ENCODE measurements at places on chromosomes 5 and 9.

GRCh38 chr5:59267033-59267432 lies 626.5 kb downstream of the PDE4D start:
- no peak for DNase-seq

GRCh38 chr9:16653491-16654399 lies 216.7 kb downstream of the BNC2 start:
- DNase-seq, result no peak

- no peak for DNase-seq
These were observed 167.5 kb downstream of the HACD4 start for GRCh38 chr9:20863945-20864344.

GRCh38 chr5:162664846-162665245 lies 597.3 kb downstream of the GABRG2 start:
- DNase-seq, result no peak

DNA sequence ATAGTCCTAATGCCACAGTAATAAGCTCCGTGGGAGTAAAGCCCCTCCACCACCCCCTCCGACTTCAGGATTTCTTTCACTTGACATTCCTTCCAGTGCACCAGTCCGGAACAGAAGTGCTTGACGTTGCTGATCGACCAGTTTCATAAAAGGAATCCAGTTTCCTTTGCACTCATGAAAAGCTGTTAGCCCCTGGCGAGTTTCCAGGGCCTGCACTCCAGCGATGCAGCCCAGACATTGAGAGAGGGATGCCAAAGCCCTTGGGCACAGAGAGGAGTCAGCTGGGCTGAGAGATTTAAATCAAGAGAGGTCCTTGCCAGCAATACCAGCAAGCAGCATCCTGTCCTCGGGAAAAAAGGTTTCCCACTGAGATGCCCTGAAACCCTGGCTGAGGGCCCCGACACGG lies 170.1 kb downstream of the GABBR2 start:
- DNase-seq, result no peak

DNA sequence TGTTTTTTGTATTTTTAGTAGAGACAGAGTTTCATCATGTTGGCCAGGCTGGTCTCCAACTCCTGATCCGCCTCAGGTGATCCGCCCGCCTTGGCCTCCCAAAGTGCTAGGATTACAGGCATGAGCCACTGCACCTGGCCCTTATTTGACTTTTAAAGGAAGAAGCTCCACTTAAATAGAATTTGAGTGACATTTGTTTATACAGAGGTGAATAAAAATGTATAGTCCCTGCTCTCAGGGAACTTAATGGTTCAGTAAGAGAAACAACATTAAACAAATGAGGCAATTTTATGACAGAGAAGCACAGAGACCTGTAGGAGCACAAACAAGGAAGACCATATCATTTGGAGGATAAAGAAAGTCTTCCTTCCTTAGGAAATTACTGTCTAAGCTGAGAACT lies 65.7 kb downstream of the C9orf152 start:
- no peak for DNase-seq

- no peak for DNase-seq
These were observed 241.2 kb downstream of the CETN3 start for GRCh38 chr5:90168399-90168798.

DNA sequence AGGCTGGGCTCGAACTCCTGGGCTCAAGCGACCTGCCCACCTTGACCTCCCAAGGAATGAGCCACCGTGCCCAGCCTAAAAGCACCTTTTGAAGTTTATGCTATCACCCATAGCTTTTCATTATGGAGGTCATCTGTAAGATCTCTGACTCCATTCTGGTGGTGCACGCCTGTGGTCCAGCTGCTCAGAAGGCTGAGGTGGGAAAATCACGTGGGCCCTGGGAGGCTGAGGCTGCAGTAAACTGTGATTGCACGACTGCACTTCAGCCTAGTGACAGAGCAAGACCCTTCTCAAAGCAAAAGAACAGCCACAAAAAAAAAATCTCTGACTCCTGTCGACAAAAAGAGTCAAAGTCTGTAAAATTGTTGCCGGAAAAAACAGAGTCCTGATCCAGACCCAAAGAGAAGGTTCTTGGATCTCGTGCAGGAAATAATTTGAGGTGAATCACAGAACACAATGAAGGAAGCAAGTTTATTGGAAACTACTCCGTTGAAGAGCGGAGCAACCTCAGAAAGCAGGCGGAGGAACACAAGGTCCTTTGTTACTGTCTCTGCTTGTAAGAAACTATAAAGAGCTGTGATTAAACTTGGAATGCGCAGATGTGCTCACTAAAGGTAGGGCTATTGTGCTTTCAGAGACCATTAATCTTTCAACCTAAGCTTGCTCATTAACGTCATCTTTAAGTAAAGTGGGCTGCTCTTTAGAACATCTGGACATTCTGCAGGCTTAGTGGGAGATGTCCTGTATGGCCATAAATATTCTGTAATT lies 2.0 kb upstream of the HAUS6 start:
- no peak for DNase-seq

GRCh38 chr5:35762368-35762767 lies 94.3 kb upstream of the IL7R start:
- no peak for DNase-seq

DNA sequence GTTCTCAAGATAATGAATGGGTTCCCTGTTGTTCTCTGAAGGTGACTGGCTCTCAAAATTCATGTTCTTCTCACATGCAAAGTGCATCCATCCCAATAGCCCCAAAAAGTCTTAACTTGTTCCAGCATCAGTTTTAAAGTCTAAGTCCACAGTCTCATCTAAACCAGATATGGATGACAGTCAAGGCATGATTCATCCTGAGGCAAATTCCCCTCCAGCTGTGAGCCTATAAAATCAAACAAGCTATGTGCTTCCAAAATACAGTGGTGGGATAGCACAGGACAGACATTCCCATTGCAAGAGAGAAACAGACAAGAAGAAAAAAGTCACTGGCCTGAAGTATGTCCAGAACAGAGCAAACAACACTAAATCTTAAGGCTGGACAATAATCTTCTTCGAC lies 25.4 kb downstream of the FBXO10 start:
- DNase-seq, result no peak

DNA sequence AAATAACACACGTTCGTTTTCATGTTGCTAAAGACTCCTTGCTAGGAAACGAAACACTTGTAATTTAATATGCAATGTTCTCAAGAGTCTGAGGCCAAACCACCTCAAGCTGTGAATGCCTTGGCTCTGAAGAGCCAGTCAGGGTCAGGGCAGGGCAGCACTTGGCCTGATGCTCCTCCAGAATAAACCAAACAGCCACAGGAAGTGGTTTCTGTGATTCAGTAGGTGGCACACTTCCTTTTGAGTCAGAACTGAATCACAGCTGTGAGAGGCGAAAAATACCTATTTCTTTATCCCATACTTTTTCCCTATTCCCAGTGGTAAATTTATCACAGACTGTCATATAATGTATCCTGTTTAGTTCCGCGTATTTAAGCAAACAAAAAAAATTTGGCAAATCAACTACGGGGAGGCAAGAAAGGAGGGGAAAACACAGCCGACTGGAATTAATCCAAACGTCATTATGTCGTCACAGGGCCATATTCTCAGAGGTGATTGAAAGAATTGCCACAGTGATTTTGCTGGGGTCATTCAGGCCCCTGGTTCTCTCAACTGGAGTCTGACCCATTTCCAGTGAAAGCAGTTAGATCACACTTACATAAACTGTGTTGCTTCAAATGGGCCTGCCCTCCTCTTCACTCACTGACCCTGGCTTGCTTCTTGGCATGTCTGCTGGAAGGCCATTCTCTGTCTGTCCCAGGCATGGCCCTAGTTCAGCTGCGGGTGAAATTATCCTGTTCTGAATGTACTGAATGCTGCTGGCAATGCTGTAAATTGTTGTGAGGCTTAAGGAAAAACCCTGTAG lies 71.2 kb downstream of the ARRDC3 start:
- no peak for DNase-seq

- DNase-seq, result no peak
These were observed 21.9 kb downstream of the CD14 start for GRCh38 chr5:140611020-140611521.

GRCh38 chr9:109440117-109440515 lies 58.0 kb downstream of the PTPN3 start:
- DNase-seq, result no peak
